ENCODE measurements at places on chromosomes 13 and 19. TPM values are rescaled to one million over a fixed set of nuclear protein-coding genes. Genes with fewer than 3 reads are reported as not detected.

- peak overlapping the region; percentile 77 for H3K27ac ChIP-seq
- no peak overlapping the region for H3K4me3 ChIP-seq
- H3K27me3 ChIP-seq, result no peaks in the 10 kb centered on the region
- H3K36me3 ChIP-seq, result peaks cover 16% of the 10 kb centered on the region
- peaks cover 9% of the 10 kb centered on the region for H3K4me1 ChIP-seq
These were observed 9.3 kb downstream of the RPS9 start for GRCh38 chr19:54209811-54210494.

DNA sequence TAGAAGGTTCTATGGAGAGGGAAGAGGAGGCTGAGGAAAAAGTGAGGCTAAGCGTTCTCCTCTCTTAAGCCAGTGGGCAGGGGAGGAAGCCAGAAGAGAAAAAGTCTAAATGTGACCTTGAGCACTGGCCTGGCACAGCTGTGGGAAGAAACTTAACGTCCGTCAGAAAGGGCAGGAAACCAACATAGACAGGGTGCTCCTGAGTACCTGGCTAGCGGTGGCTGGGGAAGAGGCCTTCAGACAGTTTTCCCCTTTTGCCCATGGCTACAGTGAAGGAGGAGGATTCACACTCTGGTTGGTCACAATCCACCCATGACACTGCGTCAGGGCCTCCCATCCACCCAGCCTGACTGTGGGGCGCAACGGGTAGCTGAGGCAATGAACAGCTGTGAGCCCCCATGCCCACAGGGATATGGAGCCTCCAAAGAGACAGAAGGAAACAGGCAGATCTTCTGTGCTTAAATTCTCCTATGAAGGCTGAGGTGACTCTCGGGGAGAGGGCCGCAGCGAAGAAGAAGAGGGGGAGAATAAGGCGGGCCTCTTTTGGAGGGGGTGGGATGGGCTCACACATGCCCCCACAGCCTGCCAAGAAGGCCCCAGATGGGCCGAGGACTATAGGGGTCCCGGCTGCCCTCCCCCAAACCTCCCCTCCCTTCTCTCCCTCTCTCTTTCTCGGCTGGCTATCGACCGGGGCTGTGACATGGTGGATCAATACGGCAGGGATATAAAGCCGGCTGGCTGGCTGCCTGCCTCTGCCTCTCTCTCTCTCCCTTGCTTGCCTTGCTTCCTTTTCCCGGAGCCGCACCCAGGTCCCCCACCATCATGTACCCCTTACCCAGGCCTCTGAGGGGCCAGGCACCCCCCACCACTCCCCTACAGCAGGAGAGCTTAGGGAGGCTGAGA is 19.8 kb upstream of the POU2F2 start:
- no peak for DNase-seq
- H3K4me1 ChIP-seq, result no peaks in the 10 kb centered on the region
- H3K36me3 ChIP-seq, result no peaks in the 10 kb centered on the region

DNA sequence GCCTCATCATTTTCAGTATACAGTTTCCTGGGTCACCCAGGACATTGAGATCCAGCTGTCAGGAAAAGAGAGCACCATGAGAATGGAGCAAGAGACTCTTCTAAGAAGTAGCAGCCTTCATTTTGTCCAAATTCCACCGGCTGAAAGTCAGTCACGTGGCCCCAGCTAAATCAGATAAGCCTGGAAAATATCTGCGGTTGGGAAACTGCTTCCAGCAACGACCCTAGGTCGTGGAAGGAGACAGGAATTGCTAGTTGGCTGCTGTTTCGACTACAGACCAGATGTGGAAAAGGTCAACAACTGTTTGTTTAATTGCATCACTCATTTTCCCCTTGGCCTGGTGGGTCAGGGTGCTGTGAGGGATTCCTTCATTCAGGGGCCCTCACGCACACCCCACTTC is 107.0 kb downstream of the ZNF536 start:
- no peaks in the 10 kb centered on the region for H3K36me3 ChIP-seq
- no peaks in the 10 kb centered on the region for H3K4me1 ChIP-seq
- no peaks in the 10 kb centered on the region for H3K27me3 ChIP-seq
- no peak for DNase-seq
- no peak overlapping the region for H3K4me3 ChIP-seq

GRCh38 chr19:46390866-46391265 is 22.5 kb downstream of the CCDC8 start:
- no peak overlapping the region for H3K27ac ChIP-seq
- no peak for DNase-seq
- no peaks in the 10 kb centered on the region for H3K4me1 ChIP-seq
- H3K4me3 ChIP-seq, result no peak overlapping the region

- H3K4me1 ChIP-seq, result peaks cover 22% of the 10 kb centered on the region
- DNase-seq, result peak; percentile 59
- H3K4me3 ChIP-seq, result peak overlapping the region; percentile 79
- H3K36me3 ChIP-seq, result no peaks in the 10 kb centered on the region
These were observed 754 bp upstream of the SIX5 start for GRCh38 chr19:45769821-45770191.

DNA sequence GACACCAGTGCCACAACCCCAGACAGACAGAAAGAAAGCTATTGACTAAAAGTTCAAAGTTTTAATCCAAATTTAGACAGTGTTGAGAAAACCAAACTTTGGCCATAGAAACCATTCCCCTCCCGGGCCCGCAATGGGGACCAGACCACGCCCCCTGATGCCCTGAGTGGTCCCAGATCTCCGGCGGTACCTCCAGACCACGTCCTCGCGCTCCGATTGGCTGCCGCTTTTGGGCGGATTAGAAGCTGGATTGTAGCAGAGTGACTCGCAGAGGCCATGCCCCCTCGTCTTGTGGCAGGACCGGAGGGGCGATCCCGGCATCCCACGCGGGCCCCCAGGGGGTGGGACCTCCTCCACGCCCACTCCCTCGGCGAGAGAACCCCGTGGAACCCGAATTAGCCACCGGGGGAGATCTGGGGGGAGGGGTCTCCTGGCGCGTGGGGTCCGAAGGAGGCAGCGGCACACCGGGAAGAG is 797 bp upstream of the HSD17B14 start:
- H3K27ac ChIP-seq, result peak overlapping the region; percentile 63
- H3K27me3 ChIP-seq, result no peaks in the 10 kb centered on the region
- H3K36me3 ChIP-seq, result no peaks in the 10 kb centered on the region
- no peaks in the 10 kb centered on the region for H3K4me1 ChIP-seq
- H3K4me3 ChIP-seq, result no peak overlapping the region

DNA sequence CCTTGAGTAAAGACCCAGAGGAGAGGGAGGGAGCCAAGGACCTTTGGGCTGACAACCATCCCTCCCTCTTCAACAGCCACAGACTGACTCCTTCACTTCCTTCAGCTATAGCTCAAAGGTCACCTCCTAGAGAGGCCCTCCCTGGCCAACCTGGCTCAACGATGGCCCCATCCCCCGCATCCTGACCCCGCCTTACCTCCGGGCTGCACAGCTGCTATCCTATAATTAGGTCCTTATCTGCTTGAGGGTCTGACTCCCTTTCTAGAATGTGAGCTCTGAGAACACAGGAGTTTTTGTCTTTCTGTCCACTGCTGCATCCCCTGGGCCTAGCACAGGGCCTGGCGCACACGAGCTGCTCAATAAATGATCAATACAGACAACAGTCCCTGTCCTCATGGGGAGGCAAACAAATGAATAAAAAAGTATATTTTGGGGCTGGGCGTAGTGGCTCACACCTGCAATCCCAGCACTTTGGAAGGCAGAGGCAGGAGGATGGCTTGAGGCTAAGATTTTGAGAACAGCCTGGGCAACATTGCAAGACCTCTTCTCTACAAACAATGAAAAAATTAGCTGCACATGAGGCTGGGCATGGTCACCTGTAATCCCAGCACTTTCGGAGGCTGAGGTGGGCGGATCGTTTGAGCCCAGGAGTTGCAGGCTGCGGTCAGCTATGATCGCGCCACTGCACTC is 6.6 kb upstream of the LGALS4 start:
- no peaks in the 10 kb centered on the region for H3K36me3 ChIP-seq
- H3K27ac ChIP-seq, result no peak overlapping the region
- no peaks in the 10 kb centered on the region for H3K27me3 ChIP-seq

GRCh38 chr19:44602081-44602480 is 11.3 kb upstream of the IGSF23 start:
- no peak overlapping the region for H3K4me3 ChIP-seq
- no peaks in the 10 kb centered on the region for H3K27me3 ChIP-seq
- peak; percentile 6 for DNase-seq
- H3K27ac ChIP-seq, result no peak overlapping the region

DNA sequence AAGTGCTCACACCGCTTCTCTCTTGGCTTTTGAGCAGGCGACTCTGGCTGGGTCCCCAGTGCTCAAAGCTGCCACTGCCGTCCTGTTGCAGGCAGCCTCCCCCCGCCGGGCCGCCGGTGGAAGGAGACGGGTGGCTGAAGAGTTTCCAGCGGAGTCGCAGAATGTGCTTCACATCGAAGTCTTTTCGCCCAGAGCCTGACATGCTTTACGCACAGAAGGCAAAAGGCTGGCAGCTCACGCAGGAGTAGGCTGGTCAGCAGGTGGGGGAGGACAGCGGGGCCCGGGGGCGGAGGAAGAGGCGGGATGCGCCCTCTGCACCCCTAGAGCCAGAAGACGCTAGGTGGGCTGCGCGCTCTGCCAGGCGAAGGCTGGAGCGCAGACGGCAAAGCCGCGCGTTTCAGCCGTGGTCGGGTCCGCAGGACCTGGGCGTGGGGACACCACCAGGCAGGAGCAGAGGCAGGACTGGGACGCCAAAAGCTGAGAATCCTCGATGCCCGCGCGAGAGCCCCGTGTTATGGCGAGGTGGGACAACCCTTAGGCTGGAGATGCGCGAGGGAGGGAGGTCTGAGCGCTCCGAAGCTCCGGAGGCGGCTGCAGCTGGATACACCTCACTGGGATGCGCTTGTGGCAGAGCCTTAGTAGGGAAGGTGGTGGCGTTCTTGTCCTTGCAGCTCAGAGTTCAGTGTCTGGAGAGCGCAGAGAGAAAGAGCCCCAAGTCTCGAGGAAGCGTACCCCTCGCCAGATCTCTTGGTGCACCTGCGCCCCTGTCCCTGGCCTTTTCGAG is at the start of gene ATXN8OS:
ATXN8OS (plus strand) TSS at position 329 of the 784 bp plus-strand sequence.
- no peaks in the 10 kb centered on the region for H3K36me3 ChIP-seq
- no peak for DNase-seq
- H3K4me1 ChIP-seq, result no peaks in the 10 kb centered on the region
- no peaks in the 10 kb centered on the region for H3K27me3 ChIP-seq
- no peak within 1 kb of the TSS for H3K27ac ChIP-seq

DNA sequence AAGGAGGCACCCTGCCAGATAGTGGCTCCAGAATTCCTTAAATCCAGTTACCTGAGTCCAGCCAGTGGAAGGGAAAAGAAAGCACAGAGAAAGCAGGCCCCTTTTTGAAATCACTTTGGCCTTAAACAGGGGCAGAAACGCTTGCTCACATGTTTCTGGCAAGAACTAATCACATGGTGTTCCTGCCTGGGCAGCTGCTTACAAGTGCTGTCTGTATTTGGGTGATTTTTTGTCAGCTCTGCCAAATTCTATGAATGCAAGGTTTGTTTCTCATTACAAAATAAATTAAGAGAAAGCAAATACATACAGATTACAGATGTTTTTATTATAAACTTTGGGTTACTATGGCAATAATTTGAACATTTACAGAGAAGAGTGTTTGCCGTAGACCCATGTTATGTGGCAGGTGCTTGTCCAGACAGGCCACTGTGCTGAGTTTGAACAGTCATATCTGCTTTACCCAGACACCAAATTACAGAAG is 1237.8 kb downstream of the SLITRK5 start:
- peak; percentile 74 for DNase-seq
- H3K27me3 ChIP-seq, result no peaks in the 10 kb centered on the region
- H3K27ac ChIP-seq, result no peak overlapping the region
- H3K4me3 ChIP-seq, result no peak overlapping the region
- no peaks in the 10 kb centered on the region for H3K36me3 ChIP-seq

GRCh38 chr19:16159655-16160054 is 13.7 kb downstream of the CIB3 start:
- H3K4me1 ChIP-seq, result no peaks in the 10 kb centered on the region
- no peak for DNase-seq
- H3K4me3 ChIP-seq, result no peak overlapping the region

- no peaks in the 10 kb centered on the region for H3K36me3 ChIP-seq
- H3K27me3 ChIP-seq, result no peaks in the 10 kb centered on the region
- no peak overlapping the region for H3K4me3 ChIP-seq
These were observed 92.2 kb downstream of the DCLK1 start for GRCh38 chr13:36038785-36039555.

- H3K27me3 ChIP-seq, result peaks cover 4% of the 10 kb centered on the region
- H3K27ac ChIP-seq, result no peak overlapping the region
- no peaks in the 10 kb centered on the region for H3K4me1 ChIP-seq
- no peaks in the 10 kb centered on the region for H3K36me3 ChIP-seq
- H3K4me3 ChIP-seq, result no peak overlapping the region
These were observed 72.3 kb upstream of the POMP start for GRCh38 chr13:28586439-28587173.

The JAK3 gene
- 1.5 TPM for total RNA-seq

- H3K27ac ChIP-seq, result no peak overlapping the region
- no peaks in the 10 kb centered on the region for H3K4me1 ChIP-seq
- H3K4me3 ChIP-seq, result no peak overlapping the region
- DNase-seq, result no peak
- H3K27me3 ChIP-seq, result no peaks in the 10 kb centered on the region
These were observed 764.3 kb upstream of the ARGLU1 start for GRCh38 chr13:107332188-107332587.

The ZFR2 gene
- total RNA-seq, result 10.2 TPM

- no peaks in the 10 kb centered on the region for H3K36me3 ChIP-seq
- no peak overlapping the region for H3K27ac ChIP-seq
- H3K4me1 ChIP-seq, result no peaks in the 10 kb centered on the region
- H3K4me3 ChIP-seq, result no peak overlapping the region
These were observed 116.8 kb downstream of the FOXO1 start for GRCh38 chr13:40549500-40550094.

The LILRA1 gene
- 1.7 TPM for total RNA-seq

- no peaks in the 10 kb centered on the region for H3K27me3 ChIP-seq
- H3K4me1 ChIP-seq, result no peaks in the 10 kb centered on the region
- H3K27ac ChIP-seq, result no peak overlapping the region
These were observed 240.9 kb upstream of the SERP2 start for GRCh38 chr13:44132710-44133109.

GRCh38 chr13:25690582-25690981 is 318.8 kb downstream of the ATP8A2 start:
- no peak overlapping the region for H3K4me3 ChIP-seq
- no peak overlapping the region for H3K27ac ChIP-seq
- H3K4me1 ChIP-seq, result no peaks in the 10 kb centered on the region
- no peak for DNase-seq
- H3K36me3 ChIP-seq, result no peaks in the 10 kb centered on the region

- H3K27me3 ChIP-seq, result peaks cover 29% of the 10 kb centered on the region
- H3K4me3 ChIP-seq, result no peak overlapping the region
- DNase-seq, result no peak
- H3K4me1 ChIP-seq, result no peaks in the 10 kb centered on the region
- no peak overlapping the region for H3K27ac ChIP-seq
These were observed 2.6 kb upstream of the SLC5A5 start for GRCh38 chr19:17869114-17869608.

GRCh38 chr19:19562665-19563347 is 24.7 kb downstream of the CILP2 start:
- H3K36me3 ChIP-seq, result no peaks in the 10 kb centered on the region
- H3K4me1 ChIP-seq, result no peaks in the 10 kb centered on the region
- no peak overlapping the region for H3K27ac ChIP-seq
- no peak for DNase-seq
- no peaks in the 10 kb centered on the region for H3K27me3 ChIP-seq
- no peak overlapping the region for H3K4me3 ChIP-seq

The TMPRSS9 gene
- 2.2 TPM for total RNA-seq

- H3K36me3 ChIP-seq, result no peaks in the 10 kb centered on the region
- no peaks in the 10 kb centered on the region for H3K4me1 ChIP-seq
- H3K27ac ChIP-seq, result no peak overlapping the region
These were observed 15.0 kb upstream of the EMC10 start for GRCh38 chr19:50461066-50461875.

- H3K27me3 ChIP-seq, result no peaks in the 10 kb centered on the region
- no peaks in the 10 kb centered on the region for H3K36me3 ChIP-seq
- no peak for DNase-seq
- no peak overlapping the region for H3K4me3 ChIP-seq
- no peaks in the 10 kb centered on the region for H3K4me1 ChIP-seq
These were observed 10.3 kb downstream of the CEBPG start for GRCh38 chr19:33383720-33384292.

The ZNF20 gene
- total RNA-seq, result not detected

All from prostate gland (tissue), 2 donors.